ENCODE measurements at places on chromosomes 1 and 21.

DNA sequence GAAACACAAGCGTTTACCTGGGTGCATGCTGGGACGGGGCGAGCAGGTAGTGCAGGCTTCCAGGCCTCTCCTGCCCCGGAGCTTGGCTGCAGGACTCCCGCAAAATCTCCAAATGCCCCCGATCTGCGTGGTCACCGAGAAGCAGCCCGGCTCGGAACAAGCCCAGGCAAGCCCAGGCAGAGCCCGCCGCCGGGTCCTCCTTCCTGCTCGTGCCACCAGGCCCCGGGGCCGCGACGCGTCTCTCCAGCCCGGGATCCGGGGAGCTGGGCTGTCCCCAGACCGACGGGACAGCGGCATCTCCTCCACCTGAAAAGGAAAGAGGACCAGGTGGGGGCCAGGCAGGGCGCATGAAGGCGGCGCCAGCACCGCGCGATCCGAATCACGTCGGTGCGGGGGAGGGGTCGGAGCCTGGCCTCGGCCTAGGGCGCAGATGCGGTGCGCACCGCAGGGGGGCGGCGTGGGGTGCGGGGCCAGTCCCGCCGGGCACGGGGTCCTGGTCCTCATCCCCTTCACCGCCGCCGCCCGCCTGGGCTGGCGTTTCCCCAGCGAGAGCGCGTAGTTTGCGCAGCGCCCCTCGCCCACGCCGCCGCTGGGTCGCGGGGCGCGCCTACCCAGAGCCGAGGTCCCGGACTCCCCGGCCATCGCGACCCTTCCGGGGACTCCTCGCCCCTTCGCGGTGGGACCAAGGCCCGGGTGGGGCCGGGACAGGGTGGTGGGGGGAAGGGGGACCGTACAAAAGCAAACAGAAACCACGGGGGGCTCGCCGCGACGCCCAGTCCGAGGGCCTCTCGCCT is 52.4 kb upstream of the H6PD start:
- DNase-seq, result no peak

DNA sequence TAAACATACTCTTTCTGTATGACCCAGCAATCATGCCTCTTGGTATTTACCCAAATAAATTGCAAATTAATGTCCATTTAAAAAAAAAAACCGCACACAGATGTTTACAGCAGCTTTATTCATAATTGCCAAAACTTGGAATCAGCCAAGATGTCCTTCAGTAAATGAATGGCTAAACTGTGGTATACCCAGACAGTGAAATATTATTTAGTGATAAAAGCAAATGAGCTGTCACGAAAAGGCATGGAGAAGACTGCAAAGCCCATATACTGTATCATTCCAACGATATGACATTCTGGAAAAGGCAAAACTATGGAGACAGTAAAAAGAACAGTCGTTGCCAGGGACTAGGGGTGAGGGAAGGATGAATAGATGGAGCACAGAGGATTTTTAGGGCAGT is 77.0 kb upstream of the FAM20B start:
- DNase-seq, result no peak

DNA sequence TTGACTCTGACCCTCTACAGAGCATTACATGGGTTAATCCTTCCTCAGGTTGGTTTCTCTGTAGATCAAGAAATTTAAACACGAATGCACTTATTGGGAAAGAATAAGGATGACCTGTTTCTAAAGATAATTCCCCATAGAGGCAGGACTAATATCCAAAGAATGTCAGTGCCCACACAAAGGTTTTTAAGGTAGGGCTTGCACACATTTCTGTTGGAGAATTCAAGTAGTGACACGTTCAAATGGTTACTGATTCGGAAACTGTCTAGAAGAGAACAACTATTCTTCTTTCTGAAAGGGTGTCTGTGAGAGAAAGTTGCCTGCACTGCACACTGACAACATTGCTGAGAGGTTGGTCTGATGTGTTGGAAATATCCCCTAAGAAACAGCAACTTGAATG is 167.3 kb downstream of the ZNF326 start:
- DNase-seq, result no peak

- DNase-seq, result no peak
These were observed 9.0 kb downstream of the FAM20B start for GRCh38 chr1:179034720-179035119.

DNA sequence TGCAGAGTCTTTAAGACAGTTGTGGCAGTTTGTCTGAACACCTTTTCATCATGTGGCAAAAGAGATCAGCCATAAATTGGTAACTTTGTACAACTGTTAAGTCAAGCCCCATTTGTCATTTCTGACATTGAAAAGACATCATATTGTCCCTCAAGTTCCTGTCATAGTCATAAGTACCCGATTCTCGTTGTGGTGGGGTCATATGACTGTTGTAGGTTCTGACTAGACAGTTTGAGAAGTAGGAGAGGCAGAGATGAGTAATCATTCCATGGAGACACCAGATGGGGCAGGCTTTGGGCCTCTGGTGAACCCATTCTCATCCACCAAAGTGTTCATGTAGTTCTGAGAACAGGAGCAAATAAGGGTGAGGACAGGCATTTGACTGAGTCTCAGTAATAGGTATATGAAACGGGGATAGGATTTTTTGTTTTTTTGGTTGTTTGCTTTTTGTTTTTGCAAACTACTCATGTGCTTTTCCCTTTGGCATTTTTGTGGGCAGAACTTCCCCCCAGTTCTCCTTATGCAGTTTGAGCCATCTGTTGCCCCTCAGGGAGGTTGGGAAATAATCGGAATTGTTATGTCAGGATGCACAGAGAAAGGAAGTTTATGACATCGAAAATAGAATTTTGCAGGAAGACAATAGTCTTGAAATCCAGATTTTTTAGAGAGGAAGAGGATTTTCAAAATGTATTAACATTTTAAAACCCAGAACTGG is 86.9 kb upstream of the KCNE2 start:
- DNase-seq, result no peak

- DNase-seq, result no peak
These were observed 73.9 kb upstream of the RRP15 start for GRCh38 chr1:218211241-218211640.

DNA sequence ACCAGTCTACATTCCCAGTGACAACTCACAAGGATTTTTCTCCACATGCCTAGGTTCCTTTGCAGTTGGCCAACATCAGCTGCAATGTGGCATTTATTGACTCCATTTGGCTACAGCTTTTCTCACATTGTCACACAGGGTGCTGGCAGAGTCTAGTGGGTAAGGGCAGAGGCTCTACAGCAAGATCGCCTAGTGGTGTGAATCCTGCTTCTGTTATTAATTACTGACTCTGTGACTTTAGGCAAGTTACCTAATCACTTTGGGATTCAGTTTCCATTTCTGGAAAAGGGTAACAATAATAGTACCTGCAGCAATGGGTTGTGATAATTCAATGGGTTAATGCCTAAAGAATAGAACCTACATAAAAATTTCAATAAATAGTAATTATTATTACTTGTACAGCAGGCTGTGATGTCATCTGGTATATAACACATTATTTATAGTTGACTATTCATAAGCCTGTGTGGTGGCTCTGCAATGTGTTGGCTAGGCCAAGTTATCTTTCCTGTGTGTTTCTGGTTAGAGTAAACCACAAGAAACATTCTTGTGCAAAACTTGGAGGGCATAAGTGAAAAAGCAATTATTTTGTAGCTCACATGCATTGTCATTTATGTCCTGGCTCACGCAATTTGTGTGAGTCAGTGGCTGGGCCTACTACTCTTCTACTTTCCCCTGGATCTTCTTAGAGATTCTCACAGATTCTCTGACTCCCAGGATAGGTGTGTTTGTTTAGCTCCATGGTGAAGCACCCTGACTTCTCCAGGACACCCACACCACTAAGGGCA is 59.5 kb downstream of the PTGS2 start:
- no peak for DNase-seq

Data from stimulated activated CD4-positive, alpha-beta T cell treated with anti-CD3 and anti-CD28 coated beads, TNF-alpha, amount 100 ng/mL, for 4 hours (primary cell).